ENCODE measurements at places on chromosomes 3 and 15. TPM values are rescaled to one million over a fixed set of nuclear protein-coding genes. Genes with fewer than 3 reads are reported as not detected.

The PATL2 gene
- total RNA-seq, result 0.24 TPM

The PLCB2 gene
- total RNA-seq, result 0.70 TPM

The SLC12A1 gene
- not detected for total RNA-seq

The SI gene
- not detected for total RNA-seq

The LEKR1 gene
- 0.54 TPM for total RNA-seq

The RCCD1 gene
- 40.1 TPM for total RNA-seq

The KNL1 gene
- total RNA-seq, result 5.1 TPM

The ISG20 gene
- 40.1 TPM for total RNA-seq

The CLSTN2 gene
- total RNA-seq, result 0.05 TPM

The MNS1 gene
- 2.5 TPM for total RNA-seq

The NECTIN3 gene
- total RNA-seq, result 31.8 TPM

The FANCD2OS gene
- total RNA-seq, result not detected

All from A549 treated with CORT108297 at 1 μM for 4 hours (cell line).